ENCODE measurements at places on chromosomes 3 and 15.
A peak's percentile ranks its signal among the peaks of the same experiment; 100 is the strongest.

GRCh38 chr3:107598926-107599771 is 76.4 kb downstream of the BBX start:
- DNase-seq, result peak; percentile 59

- no peak for DNase-seq
These were observed 98.6 kb downstream of the CHL1 start for GRCh38 chr3:295166-295565.

GRCh38 chr3:156132313-156132712 is 11.9 kb downstream of the KCNAB1 start:
- DNase-seq, result no peak

GRCh38 chr3:61948699-61949305 is 387.4 kb downstream of the PTPRG start:
- DNase-seq, result no peak

GRCh38 chr15:77329202-77329601 is 90.7 kb downstream of the PEAK1 start:
- no peak for DNase-seq

DNA sequence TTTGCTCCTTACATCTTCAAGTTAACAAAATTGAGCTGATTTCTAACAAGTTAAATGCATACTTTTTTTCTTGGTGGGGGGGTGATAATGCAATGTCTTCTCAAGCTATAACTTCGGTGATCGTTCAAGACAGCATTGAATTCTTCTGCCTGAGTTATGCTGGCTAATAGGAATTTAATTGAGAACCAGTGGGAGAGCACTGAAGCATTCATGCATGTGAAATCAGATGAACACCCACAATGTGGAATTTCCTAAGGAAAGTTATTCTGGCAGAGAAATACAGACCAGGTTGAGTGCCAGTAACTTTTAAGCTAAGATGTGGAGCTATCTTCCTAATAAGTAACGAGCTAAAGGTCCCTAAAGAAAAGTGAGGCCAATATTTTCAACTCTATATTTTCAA is 3.0 kb downstream of the SPATA16 start:
- DNase-seq, result no peak

GRCh38 chr3:194285024-194285849 is 65.9 kb downstream of the CPN2 start:
- no peak for DNase-seq

- no peak for DNase-seq
These were observed 38.6 kb downstream of the LYZL4 start for GRCh38 chr3:42371776-42372175.

- DNase-seq, result no peak
These were observed 171.6 kb downstream of the CHDH start for GRCh38 chr3:53674582-53674981.

DNA sequence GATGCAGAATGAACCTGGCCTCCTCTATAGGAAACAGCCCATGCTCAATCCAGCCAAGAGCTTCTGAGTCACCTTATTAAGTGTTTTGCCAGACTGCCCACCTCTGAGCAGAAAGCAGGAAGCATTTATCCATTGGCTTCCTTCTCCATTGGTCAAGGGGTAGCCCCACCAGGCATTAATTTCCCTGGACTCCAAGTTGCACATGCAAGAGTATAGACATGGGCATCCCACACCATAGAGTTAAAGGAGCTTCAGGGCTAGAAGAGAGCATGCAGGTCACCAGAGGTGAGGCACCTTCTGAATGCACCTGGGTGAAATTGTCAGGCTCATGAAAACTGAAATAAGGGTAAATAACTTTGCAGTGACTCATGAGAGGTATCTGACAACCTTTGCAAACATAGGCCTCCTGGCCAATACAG is 230.8 kb upstream of the STAC start:
- no peak for DNase-seq

GRCh38 chr3:42752441-42752840 is 20.6 kb downstream of the CCDC13 start:
- no peak for DNase-seq

GRCh38 chr15:34435658-34436057 is 1.9 kb downstream of the GOLGA8A start:
- DNase-seq, result no peak

GRCh38 chr3:81426826-81427577 is 334.4 kb downstream of the GBE1 start:
- no peak for DNase-seq

DNA sequence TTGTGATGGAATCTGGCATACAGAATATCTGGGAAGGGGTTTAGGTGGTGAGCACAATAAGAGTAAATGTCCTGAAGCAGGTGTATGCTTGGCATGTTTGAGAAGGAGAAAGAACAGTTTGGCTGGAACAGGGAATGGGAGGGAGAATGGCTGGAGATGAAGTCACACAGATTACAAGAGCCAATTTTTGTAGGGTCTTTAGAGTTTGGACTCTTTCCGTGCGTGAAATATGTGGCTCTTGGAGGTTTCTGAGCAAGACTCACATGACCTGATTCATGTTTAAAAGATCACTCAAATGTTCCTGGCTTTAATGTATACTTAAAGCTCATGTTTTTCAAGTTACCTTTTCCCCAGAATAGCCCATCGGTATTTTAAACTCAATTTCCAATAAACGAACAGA is 32.8 kb downstream of the SPRED1 start:
- DNase-seq, result no peak

GRCh38 chr3:33908250-33908851 is 109.9 kb downstream of the PDCD6IP start:
- DNase-seq, result no peak

DNA sequence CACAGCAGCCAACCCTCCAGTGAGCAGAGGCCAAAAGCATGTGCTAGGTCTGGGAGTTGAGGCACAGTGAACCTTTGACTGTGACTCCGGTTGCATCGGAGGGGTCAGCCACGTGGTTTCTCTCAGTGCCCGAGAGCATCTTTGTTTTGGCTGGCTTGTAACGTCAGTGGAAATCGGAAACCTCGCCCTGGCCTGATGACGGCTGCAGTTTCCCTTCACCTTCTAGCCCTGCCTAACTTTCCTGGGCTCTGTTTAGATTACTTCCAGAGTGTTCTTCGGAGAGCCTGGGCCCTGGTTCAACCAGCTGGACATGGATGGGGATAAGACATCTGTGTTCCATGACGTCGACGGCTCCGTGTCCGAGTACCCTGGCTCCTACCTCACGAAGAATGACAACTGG is 56.6 kb downstream of the MESD start:
- DNase-seq, result no peak

DNA sequence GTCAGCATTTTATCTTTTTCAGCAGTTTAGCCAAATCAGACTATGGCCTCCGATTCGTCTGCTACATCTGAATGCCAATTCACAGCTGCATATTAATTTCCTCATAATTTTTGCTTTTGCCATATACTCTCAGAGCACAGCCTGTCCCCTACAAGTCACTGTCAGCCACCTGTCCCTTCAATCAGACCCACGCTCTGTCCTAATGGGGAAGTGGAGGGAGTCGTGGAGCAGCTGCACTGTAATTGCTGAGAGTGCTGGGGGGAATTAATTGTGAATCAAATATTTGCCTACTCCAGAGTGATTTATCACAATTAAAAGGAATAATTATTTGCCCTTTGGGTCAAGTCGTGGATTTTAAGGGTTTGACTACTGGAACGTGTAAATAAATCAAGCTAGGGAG is 75.5 kb downstream of the EBLN2 start:
- no peak for DNase-seq

GRCh38 chr3:179098388-179099077 is 26.9 kb upstream of the ZMAT3 start:
- no peak for DNase-seq

GRCh38 chr3:120057626-120058025 is 36.6 kb downstream of the GSK3B start:
- DNase-seq, result no peak

DNA sequence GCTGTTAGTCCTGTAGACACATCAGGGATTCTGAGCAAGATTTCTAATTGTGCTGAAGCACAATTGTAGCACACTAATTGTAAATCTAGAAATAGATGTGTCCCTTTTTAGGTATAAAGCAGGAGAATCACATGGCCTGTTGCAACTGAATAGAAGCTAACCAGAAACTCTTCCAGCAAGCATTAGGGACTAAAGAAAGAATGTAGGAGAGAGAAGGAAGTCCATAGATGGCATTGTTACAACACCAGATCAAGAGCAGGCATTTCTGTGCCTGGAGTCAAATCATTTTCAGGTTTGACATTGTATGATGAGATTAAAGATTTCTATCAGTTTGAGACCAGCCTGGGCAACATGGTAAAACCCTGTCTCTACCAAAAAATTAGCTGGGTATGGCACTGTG is 27.4 kb downstream of the CALML4 start:
- no peak for DNase-seq

GRCh38 chr3:141505166-141505565 is 18.3 kb downstream of the RASA2 start:
- no peak for DNase-seq

DNA sequence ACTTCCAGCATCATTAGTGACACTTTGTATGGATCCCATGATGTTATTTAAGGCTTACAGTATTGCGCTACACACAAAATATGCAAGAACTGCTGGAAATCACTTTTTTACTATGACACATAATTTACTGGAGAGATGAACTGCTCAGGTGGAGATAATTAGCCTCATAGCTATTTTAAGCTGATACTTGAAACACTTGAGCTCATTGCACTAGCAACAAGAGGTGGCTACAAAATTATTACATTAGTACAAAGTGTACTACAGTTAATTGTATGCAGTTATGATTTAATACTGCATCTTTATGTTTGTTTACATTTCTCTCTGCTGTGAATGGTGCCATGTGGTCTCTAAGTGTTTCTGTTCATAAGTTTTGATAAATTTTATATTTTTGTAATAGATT is 6.5 kb upstream of the LZTFL1 start:
- no peak for DNase-seq

- no peak for DNase-seq
These were observed 10.9 kb downstream of the TRIP4 start for GRCh38 chr15:64398575-64398974.

DNA sequence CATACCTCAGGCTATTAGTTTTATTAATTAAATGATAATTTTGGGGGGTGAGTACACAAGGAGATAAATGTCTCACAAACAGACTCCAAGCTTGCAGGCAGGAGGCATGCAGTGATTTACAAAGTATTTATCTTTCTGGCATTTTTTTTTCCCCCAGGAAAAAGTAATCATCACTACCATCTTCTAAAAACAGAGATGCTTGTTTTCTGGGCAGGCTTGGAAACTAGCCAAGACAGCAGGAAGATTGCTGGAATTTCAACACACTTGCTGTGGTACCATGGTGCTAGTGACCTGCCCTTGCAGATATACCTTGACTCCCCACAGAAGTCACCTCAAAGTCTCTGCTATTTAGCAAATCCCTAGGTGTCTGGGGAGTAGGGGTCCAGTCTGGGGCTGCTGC is 732.8 kb upstream of the CFAP20DC start:
- DNase-seq, result no peak
